ENCODE measurements at places on chromosomes 2 and 18. TPM values are rescaled to one million over a fixed set of nuclear protein-coding genes. Genes with fewer than 3 reads are reported as not detected.

- DNase-seq: no peak
These were observed 632.5 kb downstream of the BCL11A start for GRCh38 chr2:59920961-59921360.

DNA sequence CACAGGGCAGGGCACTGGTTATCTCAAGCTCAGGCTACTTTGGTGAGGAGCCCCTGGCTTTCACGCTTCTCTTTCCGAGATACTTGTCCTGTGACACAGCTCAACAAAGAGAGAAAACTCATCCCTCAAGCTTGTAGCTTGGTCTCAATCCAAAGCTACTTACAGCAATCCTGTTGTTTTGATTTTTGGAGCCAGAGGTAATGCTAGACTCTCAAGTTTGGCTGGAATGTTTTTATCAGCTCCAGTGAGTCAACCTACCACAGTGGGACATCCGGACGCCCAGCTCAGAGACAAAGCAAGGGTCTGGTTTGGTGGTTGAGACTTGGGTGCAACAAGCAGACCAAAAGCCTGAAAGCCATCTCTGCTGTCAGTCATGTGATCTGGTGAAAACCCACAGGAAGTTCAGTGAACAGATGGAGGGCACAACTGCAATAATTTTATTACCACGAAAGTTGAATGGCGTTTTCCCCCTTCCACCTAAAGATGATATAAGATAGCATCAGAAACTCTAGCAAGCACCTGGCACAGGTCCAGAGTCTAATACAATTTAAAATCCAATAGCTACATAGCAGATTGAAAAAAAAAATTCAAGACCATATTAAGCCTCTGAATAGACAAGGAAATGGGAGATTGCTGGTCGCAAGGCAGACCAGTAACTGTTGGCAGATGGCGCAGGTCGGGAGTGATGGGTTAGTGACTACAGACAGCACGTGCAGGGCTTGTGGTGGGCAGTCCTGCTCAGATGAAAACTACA, 102.3 kb upstream of the SMAD7 start:
- DNase-seq: peak; percentile 86

DNA sequence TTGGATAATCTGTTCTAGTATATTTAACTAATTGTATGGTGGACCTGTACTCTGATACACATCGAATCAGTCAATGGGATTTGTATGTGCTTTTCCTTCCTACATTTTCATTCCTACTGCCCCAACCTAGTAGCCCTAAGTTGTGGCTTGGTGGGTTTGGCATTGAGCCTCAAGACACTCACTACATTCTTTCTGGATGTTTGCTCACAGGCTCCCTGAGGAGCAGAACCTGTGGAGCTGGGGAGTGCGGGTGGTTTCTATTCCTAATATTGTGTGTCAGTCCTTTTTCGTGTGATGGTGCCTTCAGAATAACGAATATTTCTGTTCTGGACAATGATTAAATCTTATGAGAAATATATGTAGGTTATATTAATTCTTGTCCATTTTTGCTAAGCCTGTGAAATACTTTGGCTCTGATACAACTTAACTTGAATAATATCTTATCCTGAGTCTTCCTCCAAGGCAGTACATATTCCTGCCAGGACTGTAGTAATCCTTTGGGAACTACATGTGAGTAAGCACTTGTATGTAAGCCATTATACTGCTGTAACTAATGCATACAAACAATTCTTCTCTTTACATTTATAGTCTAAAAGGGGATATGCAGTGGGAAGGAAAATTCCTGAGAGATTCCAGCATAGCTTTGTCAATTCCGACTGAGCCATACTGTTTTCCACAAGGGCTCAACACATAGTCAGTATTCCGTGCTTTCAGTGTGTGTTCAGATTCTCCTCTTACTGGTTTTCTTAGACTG, 150.6 kb downstream of the AGPS start:
- peak; percentile 60 for DNase-seq

DNA sequence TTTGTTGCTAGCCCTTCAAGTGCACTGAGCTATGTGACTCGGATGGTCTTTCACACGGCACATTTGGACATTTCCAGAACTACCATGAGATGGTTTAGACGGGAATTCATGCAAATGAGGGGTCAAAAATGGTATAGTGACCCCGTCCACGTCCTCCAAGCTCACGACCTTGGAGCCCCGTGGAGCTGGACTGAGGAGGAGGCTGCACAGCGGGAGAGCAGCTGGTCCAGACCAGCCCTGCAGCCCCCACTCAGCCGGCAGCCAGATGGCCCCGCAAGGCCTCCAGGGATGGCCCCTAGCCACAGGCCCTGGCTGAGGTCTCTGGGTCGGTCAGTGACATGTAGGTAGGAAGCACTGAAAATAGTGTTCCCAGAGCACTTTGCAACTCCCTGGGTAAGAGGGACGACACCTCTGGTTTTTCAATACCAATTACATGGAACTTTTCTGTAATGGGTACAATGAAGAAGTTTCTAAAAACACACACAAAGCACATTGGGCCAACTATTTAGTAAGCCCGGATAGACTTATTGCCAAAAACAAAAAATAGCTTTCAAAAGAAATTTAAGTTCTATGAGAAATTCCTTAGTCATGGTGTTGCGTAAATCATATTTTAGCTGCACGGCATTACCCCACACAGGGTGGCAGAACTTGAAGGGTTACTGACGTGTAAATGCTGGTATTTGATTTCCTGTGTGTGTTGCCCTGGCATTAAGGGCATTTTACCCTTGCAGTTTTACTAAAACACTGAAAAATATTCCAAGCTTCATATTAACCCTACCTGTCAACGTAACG, 88.8 kb downstream of the EPAS1 start:
- no peak for DNase-seq

The REG3G gene
- not detected for total RNA-seq

The NYAP2 gene
- total RNA-seq: not detected

DNA sequence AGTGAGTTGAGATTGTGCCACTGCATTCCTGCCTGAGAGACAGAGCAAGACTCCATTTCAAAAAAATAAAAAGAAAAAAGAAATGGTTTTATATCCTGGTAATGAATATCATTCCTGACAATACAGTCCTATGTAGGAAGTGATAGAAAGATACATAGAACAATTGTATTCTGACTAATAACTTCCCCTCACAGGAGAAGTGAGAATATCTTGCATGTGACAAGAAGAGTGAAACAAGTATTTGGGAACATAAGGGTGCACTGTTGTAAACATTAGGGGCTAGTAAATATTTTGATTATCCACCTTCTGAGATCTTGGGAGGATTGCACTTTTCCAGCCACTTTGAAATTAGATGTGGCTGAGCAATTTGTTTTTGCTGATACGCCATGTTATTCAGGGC, 40.7 kb downstream of the KLHL14 start:
- DNase-seq: no peak

DNA sequence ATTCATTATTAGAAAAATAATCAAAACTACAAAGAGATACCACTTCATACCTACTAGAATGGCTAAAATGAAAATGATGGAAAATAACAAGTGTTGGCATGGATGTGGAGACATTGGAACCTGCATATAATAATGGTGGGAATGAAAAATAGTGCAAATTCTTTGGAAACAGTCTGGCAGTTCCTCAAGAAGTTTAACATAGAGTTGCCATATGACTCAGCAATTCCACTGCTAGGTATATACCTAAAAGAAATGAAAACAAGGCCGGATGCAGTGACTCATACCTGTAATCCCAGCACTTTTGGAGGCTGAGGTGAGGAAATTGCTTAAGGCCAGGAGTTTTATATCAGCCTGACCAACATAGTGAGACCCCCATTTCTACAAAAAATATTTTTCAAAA, 41.6 kb upstream of the ACYP2 start:
- DNase-seq: peak; percentile 94
